ENCODE measurements at places on chromosomes 2 and 18.
A peak's percentile ranks its signal among the peaks of the same experiment; 100 is the strongest.

DNA sequence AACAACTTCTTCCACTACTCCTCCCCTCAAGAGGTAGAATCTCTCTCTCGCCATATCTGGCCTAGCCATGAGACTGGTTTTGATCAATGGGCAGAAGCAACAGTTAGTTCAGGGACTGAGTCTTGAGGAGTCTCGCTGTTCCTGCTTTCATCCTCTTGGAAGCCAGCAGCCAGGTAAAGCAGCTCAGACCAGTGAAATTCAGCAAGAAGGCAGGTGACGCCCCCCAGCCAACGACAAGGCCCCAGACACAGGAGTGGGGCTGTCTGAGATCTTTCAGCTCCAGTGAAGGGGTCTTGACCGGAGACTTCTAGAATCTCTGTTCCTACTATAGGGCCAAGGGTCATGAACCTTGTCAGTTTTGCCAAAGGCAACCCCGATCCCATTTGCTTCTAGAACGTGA lies 39.7 kb upstream of the ACAA2 start:
- no peak for DNase-seq

DNA sequence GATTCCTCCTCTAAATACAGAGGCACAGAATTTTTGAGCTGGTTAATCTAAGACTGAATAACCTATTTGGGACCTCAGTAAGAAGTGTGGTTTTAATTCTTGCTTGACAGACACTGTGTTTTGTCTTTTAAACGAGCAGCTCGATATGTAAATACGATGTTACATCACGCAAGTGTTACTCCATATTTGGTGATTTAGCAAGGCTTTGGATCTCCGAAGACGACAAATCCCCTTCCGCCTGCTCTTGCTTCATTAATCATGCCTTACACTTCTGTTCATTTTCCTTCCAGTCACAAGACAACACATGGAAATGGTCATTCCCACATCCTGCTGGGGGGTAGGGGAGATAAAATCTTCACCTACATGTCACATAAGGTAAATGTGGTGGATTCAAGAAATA lies 9.4 kb downstream of the BCL11A start:
- DNase-seq: no peak

- DNase-seq: no peak
Measured at GRCh38 chr18:24417480-24417879, 9.0 kb upstream of the IMPACT start.

GRCh38 chr2:198127627-198128026 lies 323.2 kb downstream of the PLCL1 start:
- DNase-seq: peak; percentile 70

- DNase-seq: no peak
Measured at GRCh38 chr2:59774821-59775433, 778.5 kb downstream of the BCL11A start.
